Activated naive CD4-positive, alpha-beta T cell treated with Interleukin-2 at 50 U/mL for 16 hours (primary cell): ENCODE measurements at places on chromosomes 6 and 20.

- DNase-seq = no peak
Measured at GRCh38 chr6:34664256-34664971, 32.2 kb downstream of the ILRUN start.

DNA sequence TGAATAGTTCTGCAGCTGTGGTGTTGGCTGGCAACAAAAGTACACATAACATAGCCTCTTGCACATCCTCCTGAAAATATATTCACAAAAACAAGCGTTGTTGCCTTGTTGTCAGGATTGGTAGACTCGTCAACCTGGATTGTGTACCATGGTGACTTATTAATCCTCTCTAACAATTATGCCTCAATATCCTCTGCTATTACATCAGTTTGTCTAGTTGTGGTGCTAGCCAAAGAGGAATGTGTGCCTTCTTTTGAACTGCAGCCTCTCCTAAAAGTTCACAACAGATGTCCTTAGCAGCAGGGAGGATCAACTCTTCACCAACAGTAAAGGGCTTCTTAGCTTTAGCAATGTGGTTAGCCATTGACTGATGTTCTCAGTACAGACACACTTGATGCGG lies 3.6 kb upstream of the SF3B5 start:
- no peak for DNase-seq

DNA sequence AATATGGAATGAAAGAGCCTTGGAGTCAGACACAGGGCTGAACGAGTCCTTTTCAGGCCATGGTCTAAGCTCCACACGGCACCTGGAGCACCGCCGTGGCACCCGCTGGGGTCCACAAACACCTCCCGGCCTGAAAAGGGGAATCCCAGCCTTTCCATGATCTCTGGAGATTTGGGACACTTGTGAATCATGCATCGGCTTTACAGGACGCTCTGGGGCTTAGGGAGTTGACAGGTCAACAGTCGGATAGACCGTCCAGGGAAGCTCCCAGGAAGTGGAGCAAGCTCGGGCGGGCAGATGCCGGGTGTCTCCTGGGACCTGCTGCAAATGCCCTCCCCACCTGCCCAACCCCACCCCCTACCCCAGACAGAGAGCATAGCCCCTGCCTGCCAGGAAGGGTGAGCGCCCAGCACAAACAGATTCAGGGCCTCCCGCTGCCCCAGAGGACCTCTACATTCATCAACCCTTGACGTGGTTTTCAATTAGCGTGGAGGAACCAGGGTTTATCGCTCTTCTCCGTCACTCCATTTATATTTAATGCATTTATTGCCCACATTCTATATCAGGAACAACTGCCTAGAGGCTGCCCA lies 53.6 kb downstream of the YTHDF1 start:
- DNase-seq = no peak

DNA sequence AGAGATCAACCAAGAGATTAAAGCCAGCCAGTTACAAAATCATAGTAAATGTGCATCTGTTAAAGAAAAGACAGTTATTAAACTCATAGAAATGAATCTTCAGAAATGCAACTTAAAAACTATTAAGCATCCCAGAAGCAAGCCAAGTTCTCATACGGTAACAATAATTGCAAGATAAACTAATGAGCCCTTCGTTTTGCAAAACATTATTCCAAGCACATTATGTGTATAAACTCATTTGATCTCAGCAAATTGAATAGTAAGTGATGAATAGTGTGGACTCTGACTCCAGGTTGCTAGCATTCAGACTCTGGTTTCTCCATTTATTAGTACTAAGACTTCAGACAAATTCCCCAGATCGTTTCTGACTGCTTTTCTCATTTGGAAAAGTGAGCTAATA lies 85.2 kb downstream of the SNAP25 start:
- DNase-seq = no peak

DNA sequence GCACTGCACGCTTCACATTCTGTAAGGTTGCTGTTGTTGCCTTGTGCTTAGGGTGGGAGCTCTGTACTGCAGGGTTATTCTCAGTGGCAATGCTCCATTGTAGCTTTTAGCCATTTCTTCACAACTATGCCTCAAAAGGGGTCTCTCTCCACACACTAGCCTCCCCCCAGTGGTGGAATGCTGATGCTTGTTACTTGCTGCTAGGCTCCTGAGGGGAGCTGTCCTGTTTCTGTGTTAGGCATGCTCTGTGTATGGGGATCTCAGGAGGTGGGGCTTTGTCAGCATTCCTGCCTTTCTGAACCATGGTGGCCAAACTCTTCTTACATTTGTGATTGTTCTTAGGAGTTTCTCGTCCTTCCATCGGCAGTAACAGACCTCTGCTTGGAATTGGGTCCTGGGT lies 18.8 kb downstream of the TMEM170B start:
- no peak for DNase-seq

DNA sequence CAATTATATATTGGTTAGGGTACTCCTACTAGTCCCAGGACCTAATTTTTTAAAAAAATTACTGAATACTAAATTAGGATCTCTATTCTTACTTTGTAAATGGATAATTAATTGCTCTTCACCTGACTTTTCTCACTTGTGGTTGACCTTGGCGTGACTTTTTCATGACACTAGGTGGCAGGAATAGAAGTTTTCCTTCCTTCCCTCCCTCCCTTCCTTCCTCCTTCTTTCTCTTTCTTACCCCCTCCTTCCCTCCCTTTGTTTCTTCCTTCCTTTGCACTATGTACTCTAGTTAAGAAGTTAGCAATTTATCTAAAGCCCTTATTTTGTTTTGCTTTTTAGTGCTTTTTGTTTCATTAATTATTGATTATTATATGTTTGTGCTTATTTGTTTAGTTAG lies 20.4 kb upstream of the HBS1L start:
- DNase-seq = no peak
